ENCODE measurements at places on chromosomes 5 and 9.

GRCh38 chr9:134434894-134435506, 108.7 kb downstream of the RXRA start:
- DNase-seq = peak; percentile 95

GRCh38 chr9:72977670-72978069, 24.8 kb upstream of the ALDH1A1 start:
- DNase-seq = no peak

- DNase-seq = no peak
Observed at GRCh38 chr5:171906703-171907590, 99.5 kb downstream of the FBXW11 start.

GRCh38 chr5:147844846-147845245, 13.4 kb upstream of the SPINK1 start:
- DNase-seq = no peak

DNA sequence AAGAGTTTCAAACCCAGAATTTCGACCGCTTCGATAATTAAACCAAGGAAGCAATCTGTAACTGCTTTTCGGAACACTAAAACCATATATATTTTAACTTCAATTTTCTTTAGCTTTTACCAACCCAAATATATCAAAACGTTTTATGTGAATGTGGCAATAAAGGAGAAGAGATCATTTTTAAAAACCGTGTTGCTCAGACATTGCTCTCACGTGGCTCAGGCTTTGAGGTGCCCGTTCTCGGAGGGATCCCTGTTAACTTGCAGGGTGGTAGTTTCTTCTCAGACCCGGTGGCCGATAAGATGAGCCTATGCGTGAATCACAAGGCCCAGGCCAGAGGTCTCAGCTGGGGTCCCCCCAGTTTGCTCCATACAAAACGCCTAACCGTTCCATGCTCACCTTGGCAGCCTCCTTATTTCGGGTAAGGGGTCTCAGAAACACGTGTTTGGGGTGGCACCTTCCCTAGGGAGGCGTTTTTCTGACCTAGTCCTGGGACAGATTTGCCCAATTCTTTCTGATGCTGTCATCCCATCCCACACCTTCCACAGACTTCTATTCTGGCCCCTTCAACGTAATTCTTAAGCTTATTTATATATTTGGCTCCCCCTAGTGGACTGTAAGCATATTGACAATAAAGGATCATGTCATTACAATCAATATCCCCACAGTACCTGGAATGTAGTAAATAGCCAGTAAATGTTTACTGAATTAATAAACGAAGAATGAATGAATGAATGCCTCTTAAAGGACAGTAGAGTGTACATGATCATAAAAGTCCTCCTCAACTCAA, 48.1 kb downstream of the THBS4 start:
- DNase-seq = peak; percentile 56

- peak; percentile 74 for DNase-seq
Observed at GRCh38 chr9:87725900-87726709, at the start of gene CTSL. Gene CTSL (plus strand): TSS chr9:87726119. CDS start chr9:87727604, 1,485 bp downstream.

DNA sequence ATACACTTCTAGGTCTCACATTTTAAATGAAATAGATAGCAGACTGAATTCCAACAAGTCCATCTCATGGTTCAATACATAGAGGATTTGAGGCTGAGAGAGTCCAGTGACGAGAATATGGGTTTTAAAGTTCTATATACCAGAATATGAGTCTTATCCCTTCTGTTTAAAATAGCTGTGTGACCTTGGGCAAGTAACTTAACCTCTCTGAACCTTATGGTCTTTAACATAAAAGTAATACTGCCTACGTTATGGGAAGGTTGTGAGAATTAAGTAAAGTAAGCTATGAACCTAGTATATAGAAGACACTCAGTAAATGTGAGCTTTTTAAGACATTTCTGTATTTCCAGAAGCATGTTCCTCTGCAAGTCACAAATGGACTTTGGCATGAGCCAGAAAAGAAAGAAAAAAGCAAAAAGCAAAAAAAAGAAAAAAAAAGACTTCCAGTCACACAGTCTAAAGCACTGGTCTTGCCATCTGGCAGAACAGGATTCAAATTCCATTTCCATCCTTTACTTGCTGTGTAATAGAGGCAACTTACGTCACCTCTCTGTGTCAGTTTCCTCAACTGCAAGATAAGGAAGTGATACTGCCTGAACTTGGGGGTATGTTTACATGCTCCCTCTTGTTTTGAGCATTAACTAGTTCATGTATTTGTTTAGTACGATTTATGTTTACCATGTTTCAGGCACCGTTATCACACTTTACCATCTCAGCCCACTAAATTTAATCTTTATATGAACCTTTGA, 248.2 kb downstream of the TRIM32 start:
- no peak for DNase-seq

GRCh38 chr5:119343766-119344165, 12.1 kb upstream of the TNFAIP8 start:
- DNase-seq = no peak

- no peak for DNase-seq
Observed at GRCh38 chr5:77635067-77635916, 3.2 kb downstream of the OTP start.

GRCh38 chr9:4272126-4272525, 27.7 kb downstream of the GLIS3 start:
- no peak for DNase-seq

GRCh38 chr5:169696621-169697510, 59.8 kb downstream of the DOCK2 start:
- no peak for DNase-seq

DNA sequence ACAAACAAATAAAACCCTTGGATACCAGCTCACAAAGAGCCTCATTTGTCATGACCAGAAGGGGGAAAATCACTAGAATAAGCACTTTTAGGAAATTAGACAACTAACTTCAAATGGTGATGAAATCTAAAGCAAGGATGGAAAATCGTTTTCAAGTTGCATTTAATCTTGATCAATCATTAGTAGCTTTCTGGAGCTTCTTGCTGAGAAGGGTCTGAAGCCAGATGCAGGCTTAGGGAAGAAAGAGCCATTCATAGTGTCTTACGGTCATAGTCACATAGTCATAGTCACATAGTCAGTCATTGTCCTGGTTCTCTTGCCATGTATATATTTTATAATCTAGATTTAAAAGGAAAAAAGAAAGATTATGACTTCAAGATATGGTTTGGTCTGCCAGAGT, 610.5 kb downstream of the ACTL7B start:
- DNase-seq = no peak

GRCh38 chr9:114240647-114241558, 82.0 kb upstream of the ORM1 start:
- no peak for DNase-seq

GRCh38 chr5:143304836-143305475, 98.5 kb downstream of the NR3C1 start:
- DNase-seq = no peak

DNA sequence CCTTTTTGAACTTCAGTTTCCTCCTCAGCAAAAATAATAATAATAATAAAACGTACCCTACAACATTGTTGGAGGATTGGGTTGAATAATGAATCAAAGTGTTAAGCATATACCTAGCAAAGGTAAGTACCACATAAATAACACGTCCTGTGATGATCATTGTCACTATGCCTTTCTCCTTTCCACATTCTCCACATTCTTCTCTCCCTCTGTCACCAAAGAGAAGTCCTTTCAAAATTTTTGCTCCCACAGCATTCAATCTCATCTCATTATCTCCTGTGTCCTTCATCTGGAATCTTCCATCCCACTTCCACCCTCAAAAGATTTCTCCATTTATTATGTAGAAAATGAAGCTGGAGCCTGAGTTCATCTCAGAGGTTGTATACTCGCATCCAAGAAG, 7.2 kb upstream of the ALDOB start:
- no peak for DNase-seq

- DNase-seq = no peak
Observed at GRCh38 chr9:3342159-3342777, 183.5 kb downstream of the RFX3 start.

DNA sequence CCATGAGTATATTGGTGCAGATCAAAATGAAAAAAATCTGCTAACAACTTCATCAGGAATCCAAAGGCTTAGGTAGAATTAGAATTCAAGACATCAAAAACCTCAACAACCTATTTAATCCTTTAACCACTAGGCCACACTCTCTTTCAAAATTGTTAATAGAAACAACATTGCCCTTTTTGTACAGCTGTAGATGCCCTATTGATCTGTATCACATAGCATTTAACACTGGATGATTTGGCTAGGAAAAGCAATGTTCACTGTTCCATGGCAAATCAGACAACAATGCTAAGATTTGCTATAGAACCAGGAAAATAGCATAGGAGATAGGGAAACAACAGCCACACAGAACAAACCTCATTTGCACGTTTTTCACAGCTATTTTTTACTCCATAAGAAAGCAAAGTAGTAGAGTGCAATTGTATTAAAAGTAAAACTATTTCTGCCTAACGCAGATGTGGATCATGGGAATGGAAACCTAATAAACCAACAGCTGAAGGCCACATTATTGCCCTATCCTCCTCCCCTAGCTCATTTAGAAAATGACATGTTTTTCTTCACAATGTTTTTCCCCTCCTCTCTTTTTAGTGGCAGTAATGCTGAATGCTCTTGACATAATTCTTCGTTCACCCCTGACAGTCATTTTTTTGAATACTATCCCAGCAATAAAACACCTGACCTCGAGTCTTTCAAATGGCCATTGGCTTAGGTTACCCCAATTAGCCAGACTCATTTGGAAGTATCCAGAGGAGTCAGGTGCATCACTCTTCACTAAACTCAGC, 373.0 kb upstream of the CCNH start:
- DNase-seq = no peak

DNA sequence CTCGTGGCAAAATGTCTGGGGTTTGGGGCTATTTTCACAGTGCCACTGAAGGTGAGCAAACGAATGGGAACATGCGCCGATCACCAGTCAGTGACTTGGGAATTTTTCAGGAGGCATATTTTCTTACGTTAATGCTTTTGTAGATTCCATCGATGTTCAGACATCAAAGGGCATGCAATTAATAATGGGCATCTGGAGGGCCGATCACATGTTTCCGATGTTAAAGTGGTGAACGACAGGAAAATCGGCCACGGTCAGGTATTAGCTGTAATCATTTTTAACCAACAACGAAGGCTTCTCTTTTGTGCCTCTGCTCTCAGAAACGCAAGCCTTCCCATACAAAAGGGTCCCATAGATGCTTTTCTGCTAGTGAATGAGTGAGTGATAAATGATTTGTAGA, 155.0 kb upstream of the PITX1 start:
- DNase-seq = no peak

- DNase-seq = no peak
Observed at GRCh38 chr5:171578049-171578828, 158.8 kb downstream of the FGF18 start.

GRCh38 chr5:138953387-138954256, 78.5 kb upstream of the LRRTM2 start:
- DNase-seq = peak; percentile 28

GRCh38 chr5:65209341-65209740, 272.4 kb downstream of the ADAMTS6 start:
- DNase-seq = peak; percentile 23

- DNase-seq = peak; percentile 22
Observed at GRCh38 chr5:16160706-16161105, 18.9 kb downstream of the MARCHF11 start.

DNA sequence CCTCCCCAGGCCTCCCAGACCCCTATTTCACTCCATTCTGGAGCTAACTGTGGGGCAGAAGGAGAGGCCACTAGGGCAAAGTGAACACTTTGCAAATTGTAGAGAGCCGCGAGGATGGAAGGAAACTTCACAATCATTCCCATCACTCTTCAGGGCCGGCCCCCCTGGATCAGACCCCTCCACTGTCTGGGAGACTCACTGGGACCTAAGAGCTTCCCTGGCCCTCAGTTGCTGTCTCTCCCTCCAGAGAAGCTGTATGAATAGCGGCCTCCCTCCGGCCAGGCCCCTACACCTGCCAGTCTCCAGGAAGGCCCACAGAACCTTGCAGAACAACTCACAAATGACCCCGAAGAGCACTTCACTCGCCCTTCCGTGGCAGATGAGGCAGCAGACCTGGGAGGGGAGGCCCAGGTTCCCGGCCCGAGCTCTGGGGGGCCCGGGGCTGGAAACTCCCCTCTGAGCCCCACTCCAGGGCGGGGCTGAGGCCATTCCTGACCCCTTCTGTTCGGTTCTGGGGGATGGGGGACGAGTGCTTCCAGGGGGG, 141.9 kb upstream of the IER5L start:
- no peak for DNase-seq

DNA sequence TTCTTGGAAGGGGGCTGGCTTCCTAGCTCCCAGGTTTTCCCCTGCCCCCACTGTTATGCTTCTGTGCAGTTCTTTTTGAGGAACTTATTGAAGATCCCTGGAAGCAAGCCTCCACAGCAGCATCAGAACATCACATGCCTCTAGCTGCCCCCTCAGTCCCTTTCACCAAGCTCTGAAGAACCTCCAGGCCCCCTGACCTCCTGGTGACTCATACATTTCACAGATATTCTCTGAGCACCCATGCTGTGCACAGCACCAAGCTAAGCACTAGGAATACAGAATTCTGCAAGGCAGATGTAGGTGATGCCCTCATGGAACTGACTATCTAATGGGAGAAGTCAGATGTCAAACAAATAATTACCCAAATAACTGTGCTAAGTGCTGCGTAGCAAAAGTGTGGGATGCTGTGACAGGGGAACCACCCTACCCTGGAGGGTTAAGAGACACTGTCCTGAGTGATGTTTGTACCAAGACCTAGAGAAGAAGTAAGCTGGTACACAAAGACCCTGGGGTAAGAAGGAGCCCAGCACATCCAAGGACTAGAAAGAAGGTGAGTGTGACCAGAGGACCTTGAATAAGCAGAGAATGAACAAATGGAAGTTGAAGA, 213.7 kb upstream of the NR4A3 start:
- no peak for DNase-seq

DNA sequence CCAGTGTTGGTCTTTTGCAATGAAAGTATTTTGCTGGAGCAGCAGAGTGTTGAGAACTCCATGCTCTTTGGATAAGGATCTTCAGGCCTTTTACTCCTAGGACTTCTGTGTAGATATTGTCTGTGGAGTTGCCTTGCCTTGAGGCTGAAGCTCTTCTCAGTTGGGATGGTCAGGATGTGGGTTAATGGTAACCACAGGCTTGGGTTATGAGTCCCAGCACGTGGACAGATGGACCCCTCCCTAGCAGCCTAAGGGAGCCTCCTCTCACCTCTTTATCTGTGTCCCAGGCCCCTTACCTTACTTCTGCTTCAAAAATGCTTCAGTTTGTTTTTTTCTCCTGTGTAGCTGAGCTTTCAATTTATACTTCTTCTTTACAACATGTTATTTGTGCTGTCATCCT, 109.9 kb downstream of the MEGF10 start:
- no peak for DNase-seq

GRCh38 chr5:133229931-133230664, 178.3 kb downstream of the HSPA4 start:
- DNase-seq = no peak

- no peak for DNase-seq
Observed at GRCh38 chr9:468766-469426, 254.2 kb downstream of the DOCK8 start.

- no peak for DNase-seq
Observed at GRCh38 chr9:112810696-112811490, 60.3 kb downstream of the SNX30 start.

DNA sequence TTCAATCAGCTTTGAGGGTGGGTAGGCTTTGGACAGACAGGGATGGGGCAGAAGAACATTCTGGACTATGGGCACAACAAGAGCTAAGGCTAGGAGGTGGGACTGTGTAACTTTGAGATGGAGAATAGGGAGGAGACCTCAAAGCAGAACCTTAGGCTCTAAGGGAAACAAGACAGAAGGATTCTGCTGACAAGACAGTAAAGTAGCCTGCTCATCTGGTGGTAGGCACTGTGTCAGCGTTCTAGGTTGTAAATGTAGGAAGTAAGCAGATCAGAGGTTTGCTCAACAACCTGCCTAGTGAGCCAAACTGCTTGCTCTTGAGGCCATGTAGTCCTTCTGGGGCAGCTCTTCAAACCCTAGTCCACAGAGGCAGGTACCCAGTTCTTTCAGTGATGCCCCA, 15.0 kb upstream of the IL12B start:
- no peak for DNase-seq
